ENCODE measurements at places on chromosomes 13 and 19. TPM values are rescaled to one million over a fixed set of nuclear protein-coding genes. Genes with fewer than 3 reads are reported as not detected.

- DNase-seq, result no peak
Measured at GRCh38 chr13:107518780-107519179, 696.6 kb downstream of the LIG4 start.

DNA sequence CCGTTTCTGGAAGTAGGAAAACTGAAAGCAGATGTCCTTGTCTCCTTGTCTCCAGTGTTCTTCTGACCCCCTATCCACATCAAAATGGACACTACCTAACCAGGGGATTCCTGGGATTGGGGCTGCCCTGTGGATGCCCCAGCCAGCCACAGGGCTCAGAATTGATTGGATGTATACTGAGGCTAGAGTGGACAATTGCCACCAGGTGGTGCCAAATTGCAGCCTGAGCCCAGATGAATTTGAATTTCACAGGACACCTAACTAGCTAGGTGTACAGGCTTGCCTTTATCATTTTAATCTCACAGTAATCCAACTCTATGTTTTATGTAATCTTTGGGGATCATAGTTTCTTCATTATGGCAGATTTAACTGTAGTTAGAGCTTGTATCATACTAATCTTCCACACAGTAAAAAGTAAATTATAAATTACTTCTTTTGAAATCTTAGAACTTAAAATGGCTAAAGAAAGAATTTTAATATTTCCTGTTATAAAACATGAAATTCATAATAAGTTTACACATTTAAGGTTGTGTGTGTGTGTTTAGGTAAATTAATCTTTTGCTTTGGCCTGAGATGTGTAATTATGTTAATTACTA lies 58.0 kb downstream of the PIBF1 start:
- no peak for DNase-seq

- DNase-seq, result no peak
Measured at GRCh38 chr13:98686270-98686669, 66.2 kb downstream of the SLC15A1 start.

Gene CABP5
- total RNA-seq, result not detected

GRCh38 chr19:53012006-53012405 lies 1.7 kb upstream of the ERVV-1 start:
- no peak for DNase-seq

GRCh38 chr19:6772866-6773322 lies 386 bp downstream of the VAV1 start:
- no peak for DNase-seq

Gene PALM
- 34.0 TPM for total RNA-seq

Gene YJEFN3
- total RNA-seq, result 6.5 TPM

GRCh38 chr13:78826936-78827335 lies 168.0 kb upstream of the OBI1 start:
- DNase-seq, result no peak

- no peak for DNase-seq
Measured at GRCh38 chr13:36673352-36673751, 468 bp upstream of the SERTM1 start.

DNA sequence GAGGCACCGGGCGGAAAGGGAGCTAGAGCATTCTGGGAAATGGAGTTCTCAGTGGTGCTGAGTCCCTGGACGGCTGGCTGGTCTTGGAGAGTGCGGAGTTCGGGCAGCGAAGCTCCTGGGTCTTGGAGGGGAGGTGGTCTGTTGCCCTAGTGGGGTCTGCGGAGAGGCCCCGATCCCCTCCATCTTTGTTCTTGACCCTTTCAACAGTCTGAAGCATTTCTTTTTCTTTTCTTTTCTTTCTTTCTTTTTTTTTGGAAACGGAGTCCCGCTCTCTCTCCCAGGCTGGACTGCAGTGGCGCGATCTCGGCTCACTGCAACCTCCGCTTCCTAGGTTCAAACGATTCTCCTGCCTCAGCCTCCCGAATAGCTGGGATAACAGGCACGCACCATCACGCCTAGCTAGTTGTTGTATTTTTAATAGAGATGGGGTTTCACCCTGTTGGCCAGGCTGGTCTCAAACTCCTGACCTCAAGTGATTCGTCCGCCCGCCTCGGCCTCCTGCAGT lies 440 bp upstream of the SYMPK start:
- DNase-seq, result no peak

DNA sequence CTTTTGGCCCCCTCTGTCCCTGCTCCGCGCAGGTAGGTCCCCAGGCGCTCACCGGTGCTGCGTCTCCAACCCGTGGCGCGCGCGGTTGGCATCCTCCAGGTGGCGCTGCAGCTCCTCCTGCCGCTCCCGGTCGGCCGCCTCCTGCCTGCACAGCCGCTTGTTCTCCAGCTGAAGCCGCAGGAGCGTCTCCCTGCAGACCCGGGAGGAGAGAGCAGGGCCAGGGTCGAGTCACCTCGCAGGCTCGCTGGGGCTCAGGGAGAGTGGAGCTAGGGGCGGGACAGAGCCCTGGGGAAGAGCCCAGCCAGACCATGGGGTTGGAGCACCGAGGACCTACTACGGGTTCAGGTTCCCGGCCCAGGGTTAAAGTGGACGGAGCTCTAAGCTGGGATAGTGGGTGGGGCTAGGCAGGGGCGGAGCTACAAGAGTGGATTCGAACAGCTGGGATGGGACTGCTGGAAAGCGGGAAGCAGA lies 9.3 kb downstream of the HOOK2 start:
- peak; percentile 95 for DNase-seq

DNA sequence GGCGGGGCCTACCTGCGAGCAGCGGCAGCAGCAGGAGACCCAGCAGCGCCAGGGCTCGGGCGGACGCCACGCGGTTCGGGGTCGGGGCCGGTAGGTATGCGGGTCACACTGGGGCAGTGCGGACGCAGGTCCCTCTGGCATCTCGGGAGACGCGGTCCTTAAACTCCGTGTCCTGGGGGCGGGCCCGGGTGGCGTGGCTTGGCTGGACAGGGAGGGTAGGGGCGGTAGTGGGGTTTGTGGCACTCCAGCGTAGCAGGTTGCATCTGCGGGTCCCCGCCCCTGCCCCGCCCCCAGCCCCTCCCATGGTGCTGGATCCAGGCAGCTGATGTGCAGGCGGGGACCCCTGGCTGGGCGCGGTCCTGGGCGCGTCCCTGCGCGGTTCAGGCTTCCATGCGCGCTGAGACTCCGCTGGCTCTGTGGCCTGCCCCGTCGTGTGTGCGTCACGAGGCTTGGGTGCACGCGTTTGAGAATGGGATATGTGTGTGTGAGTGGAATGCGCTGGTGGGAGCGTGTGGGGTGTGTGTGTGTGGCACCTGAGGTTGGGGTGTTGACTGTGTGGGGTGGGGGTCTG lies 96.1 kb downstream of the WTIP start:
- no peak for DNase-seq

DNA sequence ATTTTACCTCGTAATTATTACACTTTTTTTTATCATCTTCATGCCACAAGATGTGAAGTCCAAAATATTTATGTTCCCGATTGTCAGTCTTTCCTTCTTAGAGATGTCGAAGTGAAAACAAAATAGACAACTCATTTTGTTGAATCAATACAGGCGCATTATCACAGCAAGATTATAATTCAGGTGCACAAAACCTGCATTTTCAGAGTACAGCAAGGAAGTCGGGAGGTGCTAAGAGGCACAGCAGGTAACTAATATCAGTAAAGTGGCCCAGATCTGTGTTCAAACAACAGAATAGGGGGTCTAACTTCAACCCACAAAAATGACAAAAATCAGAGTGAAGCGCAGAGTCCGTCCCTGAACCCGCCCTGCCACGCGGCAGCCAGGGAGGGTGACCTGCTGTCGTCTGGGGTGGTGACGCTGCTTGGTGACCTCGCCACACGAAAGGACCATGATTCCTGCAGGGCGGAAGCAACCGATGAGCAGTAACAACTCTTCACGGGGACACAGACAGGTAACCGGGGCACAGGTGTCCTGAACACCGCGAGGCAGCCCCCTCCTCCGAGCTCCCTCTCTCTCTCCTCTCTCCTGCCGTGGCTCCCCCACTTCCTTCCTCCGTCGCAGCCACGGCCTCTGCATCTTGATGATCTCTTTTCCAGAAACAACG lies 50.9 kb upstream of the SPACA7 start:
- DNase-seq, result no peak

- no peak for DNase-seq
Measured at GRCh38 chr13:107066355-107066754, 498.4 kb upstream of the ARGLU1 start.

DNA sequence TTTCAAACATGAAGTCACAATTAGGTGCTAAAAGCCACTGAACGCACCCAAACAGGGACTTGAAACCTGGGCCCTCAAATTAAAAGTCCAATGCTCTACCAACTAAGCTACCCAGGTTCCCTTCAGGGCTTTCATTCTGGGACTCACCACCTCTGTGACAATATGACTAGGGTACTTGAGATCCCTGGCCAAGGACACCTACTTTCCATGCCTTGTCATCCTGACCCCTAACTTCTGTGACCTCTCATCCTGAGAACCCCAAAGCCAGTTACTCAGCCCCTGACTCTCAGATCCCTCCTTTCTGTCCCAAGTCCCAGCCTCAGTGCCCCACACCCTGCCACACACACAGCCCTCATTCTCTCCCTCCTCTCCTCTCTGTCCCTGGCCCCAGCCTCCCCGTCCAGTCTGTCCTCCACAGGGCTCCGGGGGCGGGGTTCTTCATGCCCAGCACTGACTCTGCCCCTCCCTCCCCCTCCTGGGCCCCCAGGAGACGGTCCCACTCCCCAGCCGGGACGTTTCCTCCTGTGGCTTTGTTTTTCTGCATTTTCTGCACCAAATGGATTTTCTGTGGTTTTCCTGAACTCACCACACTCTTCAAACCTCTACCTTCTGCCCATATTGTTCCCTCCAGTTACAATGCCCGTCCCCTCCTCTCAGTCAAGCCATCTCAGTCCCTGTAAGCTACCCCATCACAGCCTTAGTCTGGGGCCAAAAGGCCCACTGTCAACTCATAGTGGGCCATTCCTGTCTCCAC lies 7.0 kb downstream of the RCN3 start:
- no peak for DNase-seq

DNA sequence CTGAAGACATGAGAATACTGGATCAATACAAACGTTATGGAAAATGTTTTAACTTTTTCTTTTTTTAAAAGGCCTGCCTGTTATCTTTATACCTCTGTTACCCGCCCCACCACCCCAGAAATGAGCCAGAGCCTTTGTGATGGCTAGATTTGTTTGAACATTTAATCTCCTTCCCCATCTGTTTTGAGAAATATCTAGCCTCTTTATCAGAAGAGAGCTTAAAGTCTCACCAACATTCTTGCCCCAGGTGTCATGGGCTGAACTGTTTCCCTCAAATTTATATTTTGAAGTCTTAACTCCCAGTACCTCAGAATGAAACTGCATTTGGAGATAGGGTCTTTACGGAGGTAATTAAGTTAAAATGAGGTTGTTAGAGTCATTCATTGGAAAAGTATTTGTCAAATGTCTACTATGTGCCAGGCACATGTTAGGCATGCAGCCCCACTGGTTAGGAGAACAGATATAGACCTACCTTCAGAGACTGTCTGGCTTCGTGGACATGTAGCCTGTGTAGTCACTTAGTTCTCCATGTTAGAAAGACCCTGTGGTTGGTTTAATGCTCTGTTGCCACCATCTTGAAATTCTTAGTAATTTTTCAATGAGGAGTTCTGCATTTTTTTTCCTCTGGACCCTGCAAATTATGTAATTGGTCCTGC lies 6.3 kb upstream of the RB1 start:
- no peak for DNase-seq

GRCh38 chr19:23314505-23315251 lies 64.5 kb upstream of the ZNF724 start:
- DNase-seq, result no peak

GRCh38 chr13:44380404-44381165 lies 7.0 kb downstream of the SERP2 start:
- no peak for DNase-seq

- DNase-seq, result no peak
Measured at GRCh38 chr19:29526730-29527499, 1.1 kb downstream of the VSTM2B start.

DNA sequence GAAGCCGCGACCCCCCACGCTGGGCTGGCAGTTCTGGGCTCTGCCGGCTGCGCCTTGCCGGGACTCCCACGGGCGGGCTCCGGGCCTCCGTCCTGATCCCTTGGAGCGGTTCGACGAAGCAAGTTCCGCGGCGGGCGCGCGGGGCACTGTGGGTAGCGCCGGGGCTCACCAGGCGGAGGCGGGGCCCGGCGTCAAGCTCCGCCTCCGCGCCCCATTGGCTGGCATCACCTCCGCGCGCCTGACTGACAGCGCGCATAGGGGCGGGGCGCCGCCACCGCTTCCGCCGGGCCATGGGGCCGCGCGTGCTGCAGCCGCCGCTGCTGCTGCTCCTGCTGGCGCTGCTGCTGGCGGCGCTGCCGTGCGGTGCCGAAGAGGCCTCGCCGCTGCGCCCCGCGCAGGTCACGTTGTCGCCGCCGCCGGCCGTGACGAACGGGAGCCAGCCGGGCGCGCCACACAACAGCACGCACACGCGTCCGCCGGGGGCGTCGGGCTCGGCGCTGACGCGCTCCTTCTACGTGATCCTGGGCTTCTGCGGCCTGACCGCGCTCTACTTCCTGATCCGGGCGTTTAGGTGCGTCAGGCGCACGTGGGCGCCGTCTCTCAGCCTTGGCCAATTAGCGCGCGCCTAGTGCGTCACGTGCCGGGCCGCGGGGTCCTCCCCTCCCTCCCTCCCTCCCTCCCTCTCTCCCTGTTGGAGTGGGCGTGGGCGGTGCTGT lies at the start of gene FAM174C:
Gene FAM174C, plus strand, starts transcription at position 271 of the 716 bp plus-strand sequence. Its CDS starts 20 bp downstream, at position 291.
- peak; percentile 97 for DNase-seq

- DNase-seq, result no peak
Measured at GRCh38 chr13:23609414-23609760, 39.2 kb downstream of the TNFRSF19 start.

DNA sequence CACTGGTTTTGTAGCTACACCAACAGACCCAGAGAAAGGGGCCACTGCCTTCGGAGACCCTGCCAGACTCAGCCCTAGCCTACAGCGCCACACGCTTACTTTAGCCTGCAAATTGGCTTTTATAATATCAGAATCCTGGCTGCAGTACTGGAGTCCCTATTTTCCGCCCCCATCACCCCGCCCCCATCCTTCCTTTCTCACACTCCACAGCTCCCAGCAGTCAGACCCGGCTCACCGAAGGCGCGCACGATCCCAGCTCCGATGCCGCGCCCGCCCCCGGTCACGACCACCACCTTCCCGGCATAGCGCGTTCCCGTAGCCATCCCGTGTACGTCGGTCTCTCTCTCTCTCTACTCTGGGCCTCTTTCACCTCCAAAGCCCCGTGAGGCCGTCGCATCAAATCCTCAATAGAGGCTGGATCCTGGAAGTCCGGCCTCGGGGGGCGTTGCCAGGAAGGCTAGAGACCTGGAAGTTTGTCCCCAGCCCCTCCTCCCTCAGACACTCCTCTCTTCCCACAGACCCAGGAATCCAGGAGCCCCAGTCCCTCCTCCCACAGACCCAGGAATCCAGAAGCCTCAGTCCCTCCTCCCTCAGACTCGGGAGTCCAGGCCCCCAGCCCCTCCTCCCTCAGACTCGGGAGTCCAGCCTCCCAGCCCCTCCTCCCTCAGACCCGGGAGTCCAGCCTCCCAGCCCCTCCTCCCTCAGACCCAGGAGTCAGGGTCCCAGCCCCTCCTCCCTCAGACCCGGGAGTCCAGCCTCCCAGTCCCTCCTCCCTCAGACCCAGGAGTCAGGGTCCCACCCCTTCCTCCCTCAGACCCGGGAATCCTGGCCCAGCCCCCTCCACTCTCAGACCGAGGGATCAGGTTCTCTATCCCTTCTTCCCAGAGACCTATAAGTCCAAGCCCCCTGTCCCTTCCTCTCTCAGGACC lies at the start of gene HSD17B14:
Gene HSD17B14, minus strand, starts transcription at position 403 of the 929 bp plus-strand sequence. Its CDS starts 80 bp downstream, at position 323.
- DNase-seq, result no peak
